ENCODE measurements at places on chromosomes 4 and X.

- DNase-seq, result no peak
Observed at GRCh38 chrX:118698516-118699170, 28.8 kb upstream of the IL13RA1 start.

GRCh38 chrX:126701380-126701779, 118.1 kb upstream of the PRR32 start:
- no peak for DNase-seq

GRCh38 chrX:137032341-137032694, 1.5 kb downstream of the GPR101 start:
- DNase-seq, result no peak

DNA sequence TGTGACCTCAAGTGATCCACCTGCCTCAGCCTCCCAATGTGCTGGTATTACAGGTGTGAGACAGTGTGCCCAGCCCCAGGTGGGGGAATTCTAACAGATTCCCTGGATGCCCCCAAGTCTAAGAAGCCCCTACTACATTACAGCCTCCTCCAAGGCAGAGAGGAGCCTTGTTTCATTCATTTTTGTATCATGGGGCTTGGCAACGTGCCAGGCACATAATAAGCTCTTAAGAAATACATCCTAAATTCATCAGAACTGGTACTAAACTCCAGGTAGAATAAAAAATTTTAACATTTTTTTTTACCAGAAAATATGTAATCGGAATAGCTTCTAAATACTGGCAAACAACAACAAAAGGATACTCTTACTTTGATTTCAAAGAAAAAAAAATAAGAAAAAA, 127.1 kb downstream of the CHIC2 start:
- no peak for DNase-seq

DNA sequence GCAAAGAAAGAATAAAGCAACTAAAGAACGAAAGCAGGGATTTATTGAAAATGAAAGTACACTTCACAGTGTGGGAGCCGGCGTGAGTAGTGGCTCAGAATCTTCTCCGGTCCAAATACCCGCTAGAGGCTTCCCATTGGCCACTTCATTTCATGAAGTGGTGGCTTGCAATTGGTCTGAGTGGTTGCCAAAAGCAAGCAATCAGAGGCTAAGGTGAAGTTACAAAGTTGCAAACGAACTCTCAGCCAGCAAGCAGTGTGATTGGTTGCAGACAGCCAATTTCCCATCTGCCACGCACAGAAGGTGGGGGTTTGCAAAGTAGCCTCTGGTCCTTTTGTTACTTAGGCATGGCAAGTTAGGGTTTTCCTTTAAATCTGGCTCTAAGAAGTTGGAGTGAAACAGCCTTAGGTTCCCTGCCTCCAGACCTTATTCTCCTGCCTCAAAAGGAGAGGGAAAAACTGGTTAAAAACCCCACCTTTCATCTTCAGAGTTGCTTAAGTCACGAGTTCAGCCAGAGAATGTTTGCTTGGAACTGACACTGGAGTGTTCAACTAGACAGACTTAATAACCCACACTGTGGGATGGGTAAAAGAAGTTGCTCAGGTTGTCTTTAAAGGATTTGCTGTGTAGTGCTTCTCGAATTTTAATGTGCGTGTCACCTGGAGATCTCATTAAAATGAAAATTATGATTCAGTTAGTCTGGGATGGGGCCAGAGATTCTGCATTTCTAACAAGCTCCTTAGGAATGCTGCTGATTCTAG, 6.9 kb upstream of the CLOCK start:
- DNase-seq, result no peak
